ENCODE measurements at places on chromosomes 16 and 17. TPM values are rescaled to one million over a fixed set of nuclear protein-coding genes. Genes with fewer than 3 reads are reported as not detected.

ZNF598 gene
- 96.6 TPM for total RNA-seq

CPHXL2 gene
- total RNA-seq = not detected

ARHGAP44 gene
- total RNA-seq = not detected

CD300A gene
- total RNA-seq = 3.8 TPM

ZPBP2 gene
- total RNA-seq = 0.74 TPM

TNFRSF13B gene
- total RNA-seq = not detected

RHBDL1 gene
- 0.44 TPM for total RNA-seq

ITPRIPL2 gene
- 17.3 TPM for total RNA-seq

CRYM gene
- total RNA-seq = not detected

TPSG1 gene
- total RNA-seq = not detected

WNT9B gene
- total RNA-seq = not detected

CD300LB gene
- not detected for total RNA-seq

KCNJ18 gene
- total RNA-seq = not detected

ABCA3 gene
- total RNA-seq = 7.0 TPM

GLYR1 gene
- total RNA-seq = 110 TPM

KRT9 gene
- not detected for total RNA-seq

GRCh38 chr17:36813957-36814563 is 123.2 kb upstream of the LHX1 start:
- DNase-seq = no peak

- no peak for DNase-seq
These were observed 387.8 kb upstream of the SALL1 start for GRCh38 chr16:51538707-51539498.

- DNase-seq = no peak
These were observed 11.6 kb upstream of the CSNK1D start for GRCh38 chr17:82285141-82285540.

DNA sequence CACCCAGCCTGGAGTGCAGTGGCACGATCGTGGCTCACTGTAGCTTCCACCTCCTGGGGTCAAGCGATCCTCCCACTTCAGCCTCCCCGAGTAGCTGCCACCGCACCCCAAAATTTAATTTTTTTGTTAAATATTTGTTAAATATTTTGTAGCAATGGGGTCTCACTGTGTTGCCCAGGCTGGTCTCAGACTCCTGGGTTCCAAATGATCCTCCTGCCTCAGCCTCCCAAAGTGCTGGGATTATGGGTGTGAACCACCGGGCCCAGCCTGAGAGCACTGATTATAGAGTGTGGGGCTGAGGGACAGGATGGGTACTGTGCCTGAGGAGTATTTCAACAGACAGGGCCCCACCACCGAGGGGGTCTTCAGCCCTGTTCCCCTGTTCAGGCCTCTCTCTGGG is 35.6 kb downstream of the TPSG1 start:
- DNase-seq = no peak

GRCh38 chr17:20228860-20229259 is 219.7 kb downstream of the SPECC1 start:
- no peak for DNase-seq

GRCh38 chr17:67747681-67748235 is 30.0 kb downstream of the NOL11 start:
- no peak for DNase-seq

DNA sequence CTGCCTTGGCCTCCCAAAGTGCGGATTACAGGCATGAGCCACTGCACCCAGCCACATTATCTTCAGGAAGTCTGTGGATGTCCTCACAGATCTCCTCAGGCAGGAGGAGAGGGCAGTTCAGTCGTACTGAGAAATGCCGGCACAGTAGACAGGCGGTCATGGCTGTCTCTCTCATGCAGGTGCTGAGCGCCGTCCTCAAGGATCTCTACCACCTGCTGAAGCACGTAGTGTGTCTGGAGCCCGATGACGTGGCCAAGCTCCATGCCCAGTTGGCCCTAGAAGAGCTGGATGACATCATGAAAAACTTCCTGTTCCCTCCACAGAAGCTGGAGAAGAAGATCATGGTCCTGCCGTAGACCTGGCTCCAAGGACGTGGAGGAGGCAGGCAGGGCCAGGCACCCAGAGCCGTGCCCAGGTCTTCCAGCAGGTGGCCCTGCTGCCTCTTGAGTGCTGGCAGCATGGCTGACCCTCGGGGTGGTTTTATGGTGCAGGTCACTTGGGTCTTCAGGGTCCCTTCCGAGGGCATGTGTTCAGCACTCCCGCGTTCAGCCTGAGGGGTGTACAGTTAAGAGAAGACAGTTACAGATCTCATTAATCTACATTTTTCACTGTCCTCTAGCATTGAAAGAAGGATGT is 22.0 kb upstream of the HAS3 start:
- no peak for DNase-seq

DNA sequence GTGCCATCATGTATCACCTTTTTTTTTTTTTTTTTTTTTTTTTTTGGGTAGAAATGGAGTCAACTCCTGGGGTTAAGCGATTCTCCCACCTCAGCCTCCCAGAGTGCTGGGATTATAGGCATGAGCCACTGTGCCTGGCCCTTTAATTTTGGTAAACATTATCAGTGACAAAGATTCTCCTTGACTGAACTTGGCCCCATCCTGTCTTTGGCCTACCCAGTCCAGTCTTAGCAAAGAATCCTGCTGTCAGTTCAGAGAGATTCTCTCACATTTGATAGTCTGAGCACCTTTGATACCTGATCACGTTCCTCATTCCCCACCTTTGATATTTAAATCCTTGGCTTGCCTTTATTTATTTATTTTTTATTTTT is 11.5 kb downstream of the RAD51C start:
- DNase-seq = no peak

- no peak for DNase-seq
These were observed 5.9 kb upstream of the AATK start for GRCh38 chr17:81171941-81172340.

GRCh38 chr17:80577876-80578570 is 33.4 kb downstream of the RPTOR start:
- DNase-seq = no peak

GRCh38 chr17:57561072-57561861 is 183.8 kb downstream of the CCDC182 start:
- no peak for DNase-seq

- DNase-seq = no peak
These were observed 11.8 kb upstream of the NAGS start for GRCh38 chr17:43992641-43993040.

DNA sequence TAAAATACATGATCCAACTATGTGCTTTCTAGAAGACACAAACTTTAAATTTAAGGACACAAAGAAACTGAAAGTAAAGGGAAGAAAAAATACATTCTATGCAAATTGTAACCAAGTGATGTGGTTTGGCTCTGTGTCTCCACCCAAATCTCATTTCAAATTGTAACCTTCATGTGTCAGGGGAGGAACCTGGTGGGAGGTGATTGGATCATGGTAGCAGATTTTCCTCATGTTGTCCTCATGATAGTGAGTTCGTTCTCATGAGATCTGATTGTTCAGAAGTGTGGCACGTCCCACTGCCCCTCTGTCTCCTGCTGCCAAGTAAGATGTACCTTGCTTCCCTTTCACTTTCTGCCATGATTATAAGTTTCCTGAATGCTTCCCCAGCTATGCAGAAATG is 15.0 kb downstream of the OR1A1 start:
- no peak for DNase-seq

GRCh38 chr17:11493936-11494335 is 104.3 kb upstream of the DNAH9 start:
- DNase-seq = no peak

GRCh38 chr17:5561736-5562571 is 22.4 kb downstream of the NLRP1 start:
- no peak for DNase-seq

DNA sequence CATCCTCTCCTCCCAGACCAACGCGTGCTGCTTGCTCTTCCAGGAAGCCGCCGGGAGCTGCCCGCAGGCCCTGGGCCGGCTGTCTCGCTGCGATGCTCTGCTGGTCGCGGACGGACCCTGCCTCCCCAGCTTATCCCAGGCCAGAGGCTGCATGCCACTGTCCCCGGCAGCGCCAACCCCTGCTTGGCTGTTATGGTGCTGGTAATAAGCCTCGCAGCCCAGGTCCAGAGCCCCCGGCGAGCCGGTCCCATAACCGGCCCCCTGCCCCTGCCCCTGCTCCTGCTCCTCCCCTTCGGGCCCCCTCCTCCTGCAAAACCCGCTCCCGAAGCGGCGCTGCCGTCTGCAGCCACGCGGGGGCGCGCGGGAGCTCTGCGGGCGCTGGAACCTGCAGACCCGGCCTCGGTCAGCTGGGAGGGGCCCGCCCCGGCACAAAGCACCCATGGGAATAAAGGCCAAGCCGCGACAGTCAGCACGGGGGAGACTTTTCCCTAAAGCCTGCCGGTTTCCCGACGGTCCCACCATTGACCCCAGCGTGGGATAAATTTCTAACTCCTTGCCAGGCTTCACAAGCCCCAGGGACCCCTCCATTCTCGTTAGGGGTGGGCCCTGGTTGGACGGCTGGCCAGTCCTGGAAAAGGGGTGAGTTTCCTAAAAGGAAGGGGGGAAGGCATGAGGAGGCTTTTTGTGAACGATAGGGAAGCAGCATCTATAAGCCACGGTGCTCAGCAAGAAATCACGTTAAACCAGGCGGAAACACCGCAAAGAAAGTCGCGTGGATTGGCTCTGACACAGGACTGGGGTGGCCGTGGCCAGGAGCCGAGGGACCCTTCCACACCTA is 11.2 kb downstream of the ENPP7 start:
- DNase-seq = peak; percentile 72

DNA sequence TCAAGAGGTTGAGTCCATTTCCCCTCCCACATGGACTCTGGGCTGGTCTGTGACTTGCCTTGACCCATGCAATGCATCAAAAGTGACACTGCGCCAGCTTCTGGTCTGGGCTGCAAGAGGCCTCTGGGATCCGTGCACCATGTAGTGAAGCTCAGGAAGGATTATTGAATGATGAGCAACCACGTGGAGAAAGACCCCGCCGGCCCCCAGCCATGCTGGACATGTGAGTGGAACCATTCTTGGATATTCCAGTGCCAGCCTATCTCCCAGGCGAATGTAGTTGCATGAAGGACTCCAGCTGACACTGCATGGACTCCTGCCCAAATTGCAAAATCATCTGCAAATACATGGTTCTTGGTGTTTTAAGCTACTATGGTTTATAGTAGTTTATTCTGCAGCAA is 7.6 kb upstream of the ALOX15B start:
- no peak for DNase-seq

- DNase-seq = no peak
These were observed 9.6 kb upstream of the ZFHX3 start for GRCh38 chr16:73057291-73058210.

DNA sequence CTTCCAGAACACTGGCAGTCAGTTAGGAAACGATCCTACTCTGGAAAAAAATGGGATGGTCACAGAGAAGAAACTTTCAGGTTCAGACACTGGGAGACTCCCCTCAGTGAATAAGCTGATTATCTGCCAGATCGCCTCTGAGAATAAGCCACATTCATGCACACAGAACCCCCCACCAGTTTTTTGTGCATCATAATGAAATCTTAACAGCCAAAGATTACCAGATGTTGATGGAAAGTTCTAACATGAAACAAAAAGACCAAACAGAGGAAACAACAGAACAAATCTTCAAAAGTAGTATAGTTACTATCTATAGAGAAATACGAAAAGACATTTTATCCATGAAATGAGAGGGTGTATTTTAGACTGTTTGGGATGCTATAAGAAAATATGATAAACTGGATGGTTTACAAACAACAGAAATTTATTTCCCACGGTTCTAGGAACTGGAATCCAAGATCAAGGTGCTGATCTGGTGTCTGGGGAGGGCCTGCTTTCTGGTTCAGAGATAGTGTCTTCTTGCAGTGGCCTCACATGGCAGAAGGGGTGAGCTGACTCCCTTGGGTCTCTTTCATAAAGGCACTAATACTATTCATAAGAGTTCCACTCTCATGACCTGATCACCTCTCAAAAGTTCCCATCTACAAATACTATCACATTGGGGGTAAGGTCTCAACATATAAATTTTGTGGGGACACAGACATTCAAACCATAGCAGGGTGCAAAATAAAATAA is 8.0 kb upstream of the AMZ2 start:
- no peak for DNase-seq

DNA sequence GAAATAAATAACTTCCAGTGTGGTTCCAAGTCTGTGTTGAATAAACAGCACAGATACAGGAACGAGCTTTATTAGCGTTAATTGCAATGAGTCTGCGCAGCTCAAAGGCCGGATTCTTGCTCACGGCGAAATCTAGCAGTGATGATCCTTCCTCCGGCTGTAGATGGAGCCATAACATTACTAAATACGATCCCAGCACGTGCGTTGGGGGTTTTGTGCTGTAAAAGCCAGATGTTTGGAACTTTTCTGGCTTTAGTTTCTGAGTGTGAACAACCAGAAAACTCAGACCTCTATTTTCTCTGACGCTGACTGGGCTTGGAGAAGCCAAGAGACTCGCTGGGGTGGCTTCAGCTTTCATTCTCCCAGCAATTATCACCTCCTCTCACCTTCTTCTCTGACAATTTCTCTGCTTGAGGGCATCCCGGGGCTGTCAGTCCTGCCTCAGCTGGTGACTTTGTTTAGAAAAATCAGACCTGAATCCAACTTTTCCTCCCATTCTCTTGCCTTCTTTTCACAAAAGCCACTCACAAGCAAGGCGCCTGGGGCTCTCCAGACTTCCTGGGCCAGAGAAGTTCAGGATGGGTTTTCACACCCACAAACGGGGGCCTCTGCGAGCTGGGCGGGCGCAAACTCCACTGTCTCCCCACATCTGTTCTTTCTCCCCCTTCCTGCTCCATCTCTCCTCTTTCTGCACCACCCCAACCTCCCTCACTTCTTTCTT is 47.1 kb upstream of the AKTIP start:
- peak; percentile 64 for DNase-seq

DNA sequence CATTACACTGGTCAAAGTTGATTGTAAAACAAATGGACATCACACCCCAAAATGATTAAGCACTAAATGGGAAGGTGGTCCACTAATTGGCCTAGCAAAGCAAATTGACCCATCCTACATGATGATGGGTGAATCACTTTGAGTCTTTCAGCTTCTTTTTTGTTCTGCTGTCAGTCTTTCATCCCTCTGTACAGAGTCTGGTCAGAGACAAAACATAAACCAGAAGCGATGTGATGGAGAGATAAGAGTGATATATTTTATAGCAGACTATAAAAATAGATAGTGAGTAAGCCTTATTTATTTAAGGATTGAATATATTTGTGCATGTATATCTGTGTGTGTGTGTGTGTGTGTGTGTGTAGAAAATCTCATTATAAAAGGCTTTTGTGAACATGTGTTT is 618.4 kb upstream of the SOX9 start:
- no peak for DNase-seq
